MG63 (cell line): ENCODE measurements at places on chromosomes 13 and 19.

GRCh38 chr13:85586422-85586831 is 212.8 kb downstream of the SLITRK6 start:
- peak; percentile 43 for DNase-seq

DNA sequence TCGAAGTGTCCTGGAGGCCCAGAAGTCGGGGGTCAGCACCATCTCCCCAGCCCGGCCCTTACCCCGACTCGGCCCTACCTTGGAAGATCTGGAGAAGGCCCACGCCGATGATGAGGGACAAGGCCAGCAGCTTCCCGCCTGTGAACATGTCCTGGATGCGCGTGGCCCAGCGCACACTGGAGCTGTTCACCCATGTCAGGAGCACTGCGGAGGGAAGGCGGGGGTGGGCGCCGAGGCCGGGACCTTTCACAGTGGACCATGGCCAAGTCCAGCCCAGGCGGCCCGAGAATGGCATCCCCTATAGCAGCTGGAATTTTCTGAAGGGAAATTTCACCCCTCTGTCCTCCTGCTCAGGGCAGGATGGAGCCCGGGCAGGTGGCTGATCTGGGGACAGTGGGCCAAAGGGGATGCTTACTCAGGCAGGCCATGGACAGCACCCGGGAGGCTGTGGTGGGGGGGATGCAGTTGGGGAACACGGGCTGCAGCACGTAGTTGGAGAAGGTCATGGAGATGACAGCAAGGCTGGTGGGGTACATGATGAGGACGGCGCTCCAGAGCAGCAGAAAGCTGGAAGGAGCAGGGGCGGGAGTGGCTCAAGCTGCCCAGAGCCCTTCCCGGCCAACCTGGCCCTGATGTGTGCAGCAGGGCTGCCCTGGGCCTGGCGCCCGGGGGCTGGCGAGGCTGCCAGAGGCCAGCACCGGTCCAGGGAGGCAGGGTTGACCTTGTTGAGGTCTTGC is 13.0 kb downstream of the SLC7A10 start:
- DNase-seq: no peak

DNA sequence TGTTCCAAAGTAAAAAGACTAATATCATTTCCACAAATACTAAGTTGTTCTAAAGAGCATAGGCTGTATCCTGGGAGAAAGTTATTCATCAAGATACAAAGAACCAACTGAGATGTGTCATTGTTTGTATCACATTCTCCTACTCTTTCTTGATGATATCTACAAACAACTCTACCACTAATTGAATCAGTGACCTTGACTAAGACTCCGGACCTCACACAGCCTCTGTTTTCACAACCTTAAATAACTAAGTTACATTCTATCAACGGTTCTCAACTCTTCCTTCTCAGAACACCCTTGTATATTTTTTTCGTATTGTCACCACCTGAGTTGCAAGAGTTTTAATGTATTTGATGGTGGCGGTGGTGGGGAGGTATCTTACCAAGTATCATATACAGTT is 12.6 kb downstream of the IRS2 start:
- DNase-seq: no peak

DNA sequence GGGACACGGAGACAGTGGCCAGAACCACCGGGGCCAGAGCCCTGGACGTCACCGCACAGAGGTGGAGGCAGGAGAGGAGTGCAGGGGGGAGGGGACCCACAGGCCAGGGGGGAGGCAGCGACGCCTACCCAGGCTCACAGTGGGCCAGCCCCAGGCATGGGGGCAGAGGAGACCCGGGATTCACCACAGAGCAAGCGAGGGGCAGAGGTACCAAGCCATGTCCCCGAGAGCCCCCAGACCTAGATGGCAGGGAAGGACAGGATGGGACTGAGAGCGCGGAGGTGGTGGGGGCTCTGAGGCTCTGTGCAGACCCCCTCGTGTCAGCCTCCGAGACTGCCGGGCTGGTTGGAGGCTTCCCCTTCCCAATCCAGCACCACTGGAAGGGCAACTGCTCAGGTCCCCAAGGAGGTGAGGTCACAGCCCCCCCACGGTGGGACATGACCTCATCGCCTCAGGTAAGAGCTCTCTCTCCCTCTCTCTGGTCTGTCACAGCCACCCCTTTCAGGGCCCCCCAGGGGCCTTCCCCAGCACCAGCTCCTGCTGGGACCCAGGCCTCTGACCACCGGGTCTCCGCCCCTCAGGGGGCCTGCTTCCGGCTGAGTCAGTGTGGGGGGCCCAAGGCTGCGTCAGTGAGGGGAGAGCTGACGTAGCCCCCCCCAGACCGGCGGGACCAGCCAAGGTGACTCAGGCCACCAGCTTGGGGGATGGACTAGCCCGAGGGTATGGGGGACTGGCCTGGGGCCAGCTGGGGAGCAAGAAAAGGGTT is 2.2 kb upstream of the IL11 start:
- DNase-seq: no peak

GRCh38 chr13:100106705-100107104 is 17.8 kb downstream of the PCCA start:
- DNase-seq: no peak

- DNase-seq: no peak
Observed at GRCh38 chr13:20567881-20568528, 1.0 kb downstream of the IFT88 start.

DNA sequence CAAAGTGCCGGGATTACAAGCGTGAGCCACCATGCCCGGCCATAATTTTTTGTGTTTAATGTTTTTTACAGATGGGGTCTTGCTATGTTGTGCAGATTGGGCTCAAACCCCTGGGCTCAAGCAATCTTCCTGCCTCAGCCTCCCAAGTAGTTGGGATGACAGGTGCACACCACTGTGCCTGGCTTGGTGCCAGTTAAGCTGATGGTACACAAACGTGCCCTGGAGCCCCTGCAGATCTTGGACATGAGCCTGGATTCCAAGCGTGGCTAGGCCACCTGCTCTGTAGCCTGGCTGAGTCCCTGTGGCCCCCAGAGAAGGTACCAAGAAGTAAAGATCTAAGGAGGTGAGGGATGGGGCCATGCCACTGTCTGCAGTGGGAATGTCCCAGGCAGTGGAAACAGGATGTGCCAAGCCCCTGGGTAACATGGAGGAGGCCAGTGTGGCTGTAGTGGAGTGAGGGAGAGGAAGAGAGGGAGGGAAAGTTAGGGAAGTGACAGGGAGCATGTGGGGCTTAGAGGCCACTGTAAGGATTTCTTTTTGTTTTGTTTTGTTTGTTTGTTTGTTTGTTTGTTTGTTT is 7.0 kb downstream of the PRODH2 start:
- no peak for DNase-seq

- DNase-seq: no peak
Observed at GRCh38 chr19:13255041-13255718, 105.0 kb downstream of the IER2 start.

DNA sequence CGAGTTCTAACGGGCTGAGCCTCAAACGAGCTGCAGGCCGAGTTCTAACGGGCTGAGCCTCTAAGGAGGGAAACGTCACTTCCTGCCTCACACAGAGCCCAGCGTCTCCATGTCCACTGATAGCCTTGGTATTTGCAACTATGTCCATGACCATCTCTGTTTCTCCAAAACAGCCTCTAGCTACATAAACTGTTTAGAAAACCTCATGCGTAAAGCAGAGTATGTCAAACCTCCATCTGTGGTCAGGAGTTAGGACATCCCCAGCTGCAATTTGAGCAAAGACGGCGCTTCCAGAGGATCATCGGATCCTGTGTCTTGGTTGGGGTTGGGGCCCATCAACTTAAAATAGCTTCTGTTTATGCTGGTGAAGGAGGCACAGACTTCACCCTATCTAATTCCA is 20.8 kb downstream of the RASA3 start:
- DNase-seq: no peak

- peak; percentile 14 for DNase-seq
Observed at GRCh38 chr13:39616087-39616694, 13.2 kb upstream of the LHFPL6 start.

GRCh38 chr13:93700115-93700514 is 473.5 kb downstream of the GPC6 start:
- DNase-seq: no peak

GRCh38 chr19:40453151-40453735 is 9.1 kb upstream of the SERTAD3 start:
- DNase-seq: no peak

DNA sequence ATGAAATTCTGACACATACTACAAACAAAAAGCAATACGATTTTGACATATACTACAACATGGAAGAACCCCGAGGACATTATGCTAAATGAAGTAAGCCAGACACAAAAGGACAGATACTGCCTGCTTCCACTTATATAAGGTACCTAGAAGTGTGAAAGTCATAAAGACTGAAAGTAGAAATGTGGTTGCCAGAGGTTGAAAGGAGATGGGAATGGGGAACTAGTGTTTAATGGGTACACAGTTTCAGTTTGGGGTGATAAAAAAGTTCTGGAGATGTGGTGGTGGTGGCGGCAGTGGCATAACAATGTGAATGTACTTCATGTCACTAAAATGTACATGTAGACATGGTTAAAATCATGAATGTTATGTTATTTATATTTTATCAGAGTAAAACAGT is 12.1 kb upstream of the NDFIP2 start:
- no peak for DNase-seq

- no peak for DNase-seq
Observed at GRCh38 chr13:79533781-79534400, 52.9 kb downstream of the NDFIP2 start.

DNA sequence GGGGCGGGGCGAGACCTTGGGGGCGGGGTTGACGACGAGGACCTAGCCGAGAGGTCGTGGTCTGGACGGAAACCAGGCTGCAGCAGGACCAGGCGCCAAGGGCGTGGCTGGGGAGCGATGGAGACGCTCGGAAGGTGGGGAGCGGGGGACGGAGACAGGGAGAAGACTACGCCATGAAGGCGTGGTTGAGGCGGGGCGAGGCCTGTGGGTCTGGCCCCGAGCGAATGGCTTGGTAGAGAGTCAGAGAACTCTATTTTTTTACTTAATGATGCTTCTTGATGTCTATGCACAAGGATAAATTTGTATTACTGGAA is 674 bp upstream of the FBXL12 start:
- DNase-seq: peak; percentile 100

DNA sequence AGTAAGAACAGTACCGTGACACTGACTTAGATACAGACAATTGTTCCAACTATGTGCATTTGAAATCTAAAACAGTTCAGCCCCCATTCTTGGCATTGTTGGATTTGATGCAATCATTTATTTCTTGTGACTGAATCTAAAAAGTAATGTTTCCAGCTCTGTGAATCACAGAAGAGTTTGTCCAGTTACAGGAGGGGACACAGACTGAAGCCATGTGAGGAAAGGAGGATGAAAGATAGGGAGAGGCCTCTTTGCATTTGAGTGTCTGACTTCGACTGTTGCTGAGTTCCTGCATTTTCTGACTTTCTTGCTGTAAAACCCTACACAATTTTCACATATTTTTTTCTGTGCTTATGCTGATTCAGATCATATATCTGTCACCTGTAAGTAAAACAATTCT is 179.3 kb upstream of the PCDH17 start:
- DNase-seq: no peak

GRCh38 chr19:50679177-50680125 is 30.2 kb downstream of the C19orf81 start:
- peak; percentile 51 for DNase-seq

- peak; percentile 54 for DNase-seq
Observed at GRCh38 chr13:101018720-101019119, 344.1 kb upstream of the TMTC4 start.

DNA sequence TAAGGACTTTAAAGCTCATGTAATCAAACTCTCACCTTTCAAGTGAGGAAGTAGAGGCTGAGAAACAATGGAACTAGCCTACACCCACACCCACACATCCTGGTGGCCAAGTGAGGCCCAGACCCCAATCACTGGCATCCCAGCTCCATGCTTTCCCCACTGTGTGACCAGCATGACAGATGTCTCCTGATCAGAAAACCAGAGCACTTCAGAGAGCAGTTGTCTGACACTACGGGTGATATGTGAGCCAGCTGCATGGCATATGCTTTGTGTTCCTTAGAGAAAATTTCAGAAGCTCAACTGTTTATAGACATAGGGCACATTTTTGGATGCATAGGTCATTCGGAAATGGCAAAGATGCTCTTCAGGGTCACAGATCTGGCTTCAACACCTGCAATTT is 315.2 kb downstream of the NDFIP2 start:
- no peak for DNase-seq

GRCh38 chr19:1040476-1041271 is 767 bp downstream of the ABCA7 start:
- DNase-seq: peak; percentile 36

- no peak for DNase-seq
Observed at GRCh38 chr13:57408312-57408711, 223.2 kb upstream of the PCDH17 start.

GRCh38 chr19:17398902-17399527 is 5.0 kb upstream of the CCDC194 start:
- DNase-seq: no peak

GRCh38 chr19:32141840-32142511 is 203.4 kb upstream of the ZNF507 start:
- DNase-seq: no peak

DNA sequence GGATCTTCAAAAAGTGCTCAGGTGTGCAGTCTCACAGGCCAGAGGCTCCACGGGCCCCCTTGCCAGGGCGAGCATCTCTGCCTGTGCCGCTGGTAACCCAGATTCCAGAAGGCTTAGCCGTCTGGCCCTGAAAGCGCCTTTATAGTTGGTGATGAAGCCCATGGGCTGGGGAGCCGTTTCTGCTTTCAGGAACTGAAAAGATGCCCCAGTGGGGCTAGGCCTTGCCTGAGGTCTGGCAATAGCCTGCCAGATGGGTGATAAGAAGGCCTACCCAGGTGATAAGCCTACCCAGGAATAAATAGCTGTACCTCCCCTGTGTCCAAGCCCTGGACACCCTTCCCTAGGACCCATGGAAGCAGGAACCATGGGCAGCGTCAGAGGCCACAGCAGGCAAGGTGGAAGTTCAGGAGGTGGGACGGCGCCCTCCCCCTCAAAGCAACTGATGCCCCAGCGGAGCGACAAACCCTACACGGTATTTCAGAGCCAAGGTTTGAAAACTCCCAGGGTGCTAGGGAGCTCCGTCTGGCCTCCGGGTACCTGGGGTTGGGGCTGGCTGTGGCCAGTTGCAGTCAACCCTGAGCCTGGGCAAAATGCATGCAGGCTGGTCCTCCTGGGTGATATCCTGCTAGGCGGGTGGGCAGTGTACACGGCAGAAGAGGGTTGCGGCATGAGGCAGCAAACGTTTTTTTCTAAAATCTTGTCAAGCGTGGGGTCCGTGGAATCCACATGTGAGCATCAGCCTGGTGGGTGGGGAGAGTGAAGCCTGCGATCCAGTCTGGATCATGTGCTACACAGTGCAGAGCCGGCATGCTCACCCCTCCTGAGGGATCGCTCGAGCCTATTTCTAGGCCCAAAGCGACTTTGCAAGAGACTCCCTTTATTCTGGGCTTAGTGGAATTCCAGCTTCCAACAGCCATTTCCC is 45.3 kb downstream of the ACTN4 start:
- DNase-seq: no peak

- DNase-seq: peak; percentile 52
Observed at GRCh38 chr19:18879579-18880373, 16.2 kb downstream of the CERS1 start.
